Renal cortical epithelial cell (primary cell): ENCODE measurements at places on chromosomes 11 and 22. TPM values are rescaled to one million over a fixed set of nuclear protein-coding genes. Genes with fewer than 3 reads are reported as not detected.

Gene CADM1
- total RNA-seq, result 12.7 and 65.4 TPM in 2 replicates

Gene CNGA4
- total RNA-seq, result 0.25 and 0.35 TPM in 2 replicates

Gene PRR33
- total RNA-seq, result not detected in 2 replicates

Gene HEPN1
- not detected in 2 replicates for total RNA-seq

Gene PVALB
- total RNA-seq, result not detected in 2 replicates

Gene TRAF6
- 10.2 and 15.6 TPM in 2 replicates for total RNA-seq

Gene KIF18A
- total RNA-seq, result 8.0 and 9.2 TPM in 2 replicates

Gene USP28
- total RNA-seq, result 19.8 and 39.4 TPM in 2 replicates

Gene UBQLNL
- 0.30 TPM in 1 of 2 replicates, not detected in the other for total RNA-seq

Gene NAALAD2
- total RNA-seq, result 0.10 TPM in 1 of 2 replicates, not detected in the other

Gene MFRP
- total RNA-seq, result not detected in 2 replicates

Gene CDC45
- total RNA-seq, result 0.70 and 19.3 TPM in 2 replicates

Gene OSBP
- 32.0 and 71.3 TPM in 2 replicates for total RNA-seq

Gene TMEM191B
- 0.30 and 0.35 TPM in 2 replicates for total RNA-seq

Gene NPAS4
- total RNA-seq, result not detected in 2 replicates

Gene APOL3
- total RNA-seq, result 4.0 and 10.4 TPM in 2 replicates

Gene OR8G5
- total RNA-seq, result not detected in 2 replicates

Gene GAL
- total RNA-seq, result 0.87 TPM in 1 of 2 replicates, not detected in the other

Gene EHF
- total RNA-seq, result 43.7 and 158 TPM in 2 replicates

Gene APOC3
- total RNA-seq, result not detected in 2 replicates

Gene SLC16A8
- not detected in 2 replicates for total RNA-seq

Gene ART5
- total RNA-seq, result not detected in 2 replicates

Gene APLP2
- 426 and 1,085 TPM in 2 replicates for total RNA-seq

Gene CAPN5
- total RNA-seq, result 3.8 and 19.4 TPM in 2 replicates

Gene CRYBB1
- not detected in 2 replicates for total RNA-seq

Gene PKNOX2
- total RNA-seq, result not detected in 2 replicates
